B cell (primary cell): ENCODE measurements at places on chromosomes 2 and 18.

- DNase-seq: no peak
These were observed 14.6 kb downstream of the FHL2 start for GRCh38 chr2:105384216-105384615.

DNA sequence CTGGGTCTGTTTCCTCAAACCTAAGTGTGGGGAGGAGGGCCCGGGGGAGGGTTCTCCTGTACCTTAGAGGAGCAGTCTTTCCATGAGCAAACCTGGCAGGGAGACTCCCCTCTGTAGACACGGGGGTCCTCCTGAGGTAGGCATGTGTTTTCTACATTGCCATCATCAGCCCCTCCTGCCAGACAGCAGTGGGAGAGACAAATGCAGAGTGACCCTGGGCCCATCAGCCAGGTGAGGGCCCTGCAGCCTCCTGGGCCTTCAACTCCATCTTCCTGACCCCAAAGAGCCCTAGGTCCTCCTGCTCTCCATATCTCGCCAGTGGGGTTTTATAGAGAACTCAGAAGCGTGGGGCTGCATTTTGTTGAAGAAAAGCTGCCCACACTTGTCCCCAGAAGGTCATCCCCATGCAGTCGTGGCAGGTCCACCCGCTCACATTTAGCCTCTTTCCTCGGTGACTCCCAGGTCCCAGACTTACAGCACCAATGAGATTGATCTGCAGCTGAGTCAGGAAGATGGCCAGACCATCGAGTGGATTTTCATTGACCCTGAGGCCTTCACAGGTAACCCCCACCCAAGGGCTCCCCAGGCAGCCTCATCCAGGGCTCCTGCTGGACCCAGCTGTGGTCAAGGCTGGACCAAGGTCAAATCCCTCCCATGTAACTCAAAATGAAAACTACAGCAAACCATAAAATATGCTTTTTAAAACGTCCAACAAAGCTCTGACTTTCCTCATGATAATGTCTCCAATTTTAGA is 2.6 kb downstream of the CHRNG start:
- DNase-seq: no peak

GRCh38 chr18:12010187-12010802 is 29.0 kb downstream of the IMPA2 start:
- DNase-seq: no peak

DNA sequence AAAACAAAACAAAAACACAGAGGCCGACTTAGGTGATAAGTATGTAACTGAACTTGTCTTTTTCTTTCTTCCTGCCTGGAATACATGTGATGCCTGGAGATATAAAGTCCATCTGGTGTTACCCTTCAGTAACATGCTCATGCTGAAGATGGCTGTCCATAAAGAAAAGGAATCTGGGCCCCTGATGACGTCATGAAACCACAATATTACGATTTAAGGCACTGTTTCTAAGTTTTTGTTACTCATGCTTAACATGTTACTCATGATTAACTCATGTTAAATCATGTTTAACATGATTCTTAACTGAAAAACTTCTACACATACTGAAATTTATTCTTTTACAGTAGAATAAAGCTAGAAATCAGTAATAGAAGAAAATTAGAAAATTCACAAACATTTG is 49.0 kb downstream of the STRADB start:
- no peak for DNase-seq

- no peak for DNase-seq
These were observed 244.4 kb upstream of the REV1 start for GRCh38 chr2:99734236-99734635.
